ENCODE measurements at places on chromosomes 3 and 15. TPM values are rescaled to one million over a fixed set of nuclear protein-coding genes. Genes with fewer than 3 reads are reported as not detected.

GRCh38 chr3:88641033-88641604 lies 466.3 kb upstream of the EPHA3 start:
- no peak for DNase-seq

GRCh38 chr3:42539871-42540714 lies 37.6 kb downstream of the VIPR1 start:
- DNase-seq, result no peak

DNA sequence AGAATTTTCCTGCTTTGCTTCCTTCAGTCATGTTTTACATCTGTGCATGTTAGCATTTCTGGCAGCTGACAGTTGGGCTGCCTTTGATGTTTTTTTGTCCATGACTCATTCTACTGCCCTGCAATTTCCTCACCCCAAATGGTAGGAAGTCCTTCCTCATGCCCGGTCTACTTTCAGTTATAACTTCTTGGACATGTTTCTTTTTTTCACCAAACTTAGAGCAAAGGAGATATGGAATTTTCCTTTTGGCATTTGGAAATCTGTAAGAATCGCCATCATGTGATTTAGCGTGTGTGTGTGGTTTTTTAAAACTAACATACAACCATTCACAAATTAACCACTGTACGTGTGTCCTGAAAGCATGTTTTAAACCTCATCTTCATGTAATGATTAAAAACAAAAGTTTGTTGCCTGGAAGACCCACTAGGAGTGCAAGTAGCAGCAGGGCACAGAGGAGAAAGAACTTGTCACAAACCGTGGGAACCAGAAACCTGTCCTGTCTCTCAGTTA lies 430.7 kb upstream of the CFAP20DC start:
- DNase-seq, result no peak

DNA sequence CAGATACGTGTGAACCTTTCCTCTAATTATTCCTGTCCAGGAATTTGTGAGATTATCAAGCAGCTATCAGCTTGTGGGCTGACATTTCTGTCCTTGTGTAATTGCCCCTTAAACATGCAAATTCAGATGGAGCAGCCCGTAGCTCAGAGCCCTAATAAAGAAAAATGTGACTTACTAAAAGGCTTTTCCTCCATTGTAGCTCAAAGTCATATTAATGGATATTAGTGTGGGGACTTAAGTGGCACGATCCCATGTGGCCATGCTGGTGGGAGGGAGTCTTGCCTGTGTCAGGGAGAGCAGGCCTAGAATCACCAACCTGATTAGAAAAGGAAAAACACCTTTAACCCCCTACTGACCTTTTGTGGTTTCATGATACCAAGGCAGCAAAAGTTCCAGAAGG lies 399.2 kb downstream of the LRTM1 start:
- DNase-seq, result no peak

GRCh38 chr3:81502236-81502635 lies 259.2 kb downstream of the GBE1 start:
- DNase-seq, result no peak

- DNase-seq, result no peak
Measured at GRCh38 chr15:75151214-75152128, 50.2 kb upstream of the C15orf39 start.

- no peak for DNase-seq
Measured at GRCh38 chr3:70742081-70742480, 429.6 kb upstream of the MDFIC2 start.

GRCh38 chr3:79497447-79498111 lies 270.2 kb downstream of the ROBO1 start:
- no peak for DNase-seq

- peak; percentile 47 for DNase-seq
Measured at GRCh38 chr3:114660124-114660523, 366.3 kb downstream of the TIGIT start.

Gene MBD4
- total RNA-seq, result 23.9 TPM

Gene NPAP1
- not detected for total RNA-seq

Gene TMEM158
- total RNA-seq, result 3.0 TPM

Gene TNNC1
- 4.7 TPM for total RNA-seq

Gene BBX
- total RNA-seq, result 77.8 TPM

All from aorta (tissue), 5 donors.